ENCODE measurements at places on chromosomes 3 and 15.

- no peak for DNase-seq
Observed at GRCh38 chr3:32336113-32336498, 55.5 kb upstream of the CMTM7 start.

GRCh38 chr3:189368384-189368783 is 196.6 kb downstream of the TPRG1 start:
- no peak for DNase-seq

GRCh38 chr15:75577401-75578172 is 1.5 kb downstream of the PTPN9 start:
- DNase-seq, result no peak

GRCh38 chr3:10602271-10602670 is 96.9 kb upstream of the ATP2B2 start:
- no peak for DNase-seq

DNA sequence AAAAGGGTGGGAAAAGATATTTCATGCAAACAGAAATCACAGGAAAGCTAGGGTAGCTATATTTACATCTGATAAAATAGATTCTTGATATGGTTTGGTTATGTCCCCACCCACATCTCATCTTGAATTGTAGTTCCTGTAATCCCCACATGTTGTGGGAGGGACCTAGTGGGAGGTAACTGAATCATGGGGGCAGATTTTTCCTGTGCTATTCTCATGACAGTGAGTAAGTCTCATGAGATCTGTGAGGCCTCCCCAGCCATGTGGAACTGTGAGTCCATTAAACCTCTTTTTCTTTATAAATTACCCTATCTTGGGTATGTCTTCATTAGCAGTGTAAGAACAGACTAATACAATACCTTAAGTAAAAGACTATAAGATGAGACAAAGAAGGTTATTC is 558.1 kb downstream of the RSL24D1 start:
- DNase-seq, result no peak

- DNase-seq, result no peak
Observed at GRCh38 chr3:157063926-157064325, 96.0 kb downstream of the CCNL1 start.

GRCh38 chr15:26287381-26287780 is 424.3 kb upstream of the ATP10A start:
- DNase-seq, result no peak

DNA sequence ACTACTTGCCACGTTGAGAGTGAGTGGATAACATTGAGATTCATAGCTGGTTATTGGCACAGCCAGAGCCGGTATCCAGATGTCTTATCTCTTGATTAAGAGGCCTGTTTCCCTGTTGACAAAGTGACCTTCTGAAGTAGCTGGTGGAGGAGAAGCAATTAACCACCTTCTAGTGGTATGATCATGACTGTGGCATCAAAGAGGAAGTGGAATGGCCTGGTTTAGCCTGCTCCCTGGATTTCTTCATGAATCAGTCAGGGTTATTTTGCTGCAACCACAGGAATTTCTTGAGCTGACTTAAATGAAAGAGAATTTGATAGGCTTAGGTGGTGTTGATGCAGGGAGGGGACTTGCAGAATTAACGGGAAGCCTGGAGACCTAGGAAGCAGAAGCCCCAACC is 398.3 kb downstream of the MFSD1 start:
- DNase-seq, result no peak

DNA sequence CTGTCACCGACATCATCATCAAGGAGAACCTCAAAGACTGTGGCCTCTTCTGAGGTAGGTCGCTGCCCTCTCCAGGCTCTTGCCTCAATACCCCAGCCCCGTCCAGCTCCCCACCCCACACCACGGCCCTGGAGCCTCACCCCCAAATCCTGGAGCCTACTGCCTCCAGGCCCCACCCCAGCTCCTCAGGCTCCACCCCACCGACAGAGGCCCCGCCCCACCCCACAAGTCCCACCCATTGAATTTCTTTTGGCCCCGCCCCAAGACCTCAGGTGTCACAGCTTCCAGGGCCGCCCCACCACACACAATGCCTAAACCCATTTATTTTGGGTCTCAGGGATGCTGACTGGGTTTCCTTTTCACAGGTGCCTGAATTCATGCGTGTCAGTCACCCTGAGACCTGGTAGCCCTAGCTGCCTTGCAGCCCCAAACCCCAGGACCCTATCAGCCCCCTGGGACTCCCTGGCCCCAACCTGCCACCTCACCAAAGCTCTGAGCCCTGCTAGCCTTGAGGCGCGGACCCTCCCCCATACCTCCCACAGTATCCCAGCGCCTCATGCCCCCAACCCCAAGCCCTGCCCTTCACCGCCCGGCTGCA is 3.6 kb downstream of the GNAT1 start:
- peak; percentile 68 for DNase-seq

GRCh38 chr3:105493305-105493892 is 126.7 kb downstream of the ALCAM start:
- no peak for DNase-seq

GRCh38 chr3:77421916-77422315 is 382.0 kb downstream of the ROBO2 start:
- DNase-seq, result no peak

GRCh38 chr3:89533275-89533674 is 425.9 kb downstream of the EPHA3 start:
- DNase-seq, result no peak

GRCh38 chr15:77122576-77122975 is 51.7 kb upstream of the TSPAN3 start:
- DNase-seq, result no peak

DNA sequence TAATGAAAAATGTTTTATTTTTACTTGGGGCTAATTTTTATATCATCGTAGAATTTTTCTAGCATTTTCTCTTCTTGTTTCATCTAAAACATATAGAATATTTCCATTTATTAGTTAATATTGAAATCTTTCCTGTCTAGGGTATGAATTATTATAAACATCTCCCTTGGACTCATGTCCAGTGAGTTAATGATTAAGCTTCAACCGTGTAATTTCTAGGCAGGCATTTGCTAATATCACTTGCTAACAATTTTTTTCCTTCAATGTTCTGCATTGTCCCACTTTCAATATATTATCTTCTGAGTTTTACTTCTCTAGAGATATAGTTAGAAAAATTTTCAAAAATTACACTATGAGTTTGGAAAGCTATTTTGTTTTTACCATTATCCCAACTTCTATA is 1371.6 kb upstream of the EPHA6 start:
- no peak for DNase-seq

GRCh38 chr3:197674741-197675562 is 61.8 kb downstream of the RUBCN start:
- no peak for DNase-seq

- DNase-seq, result no peak
Observed at GRCh38 chr3:153621953-153622352, 459.9 kb downstream of the RAP2B start.

DNA sequence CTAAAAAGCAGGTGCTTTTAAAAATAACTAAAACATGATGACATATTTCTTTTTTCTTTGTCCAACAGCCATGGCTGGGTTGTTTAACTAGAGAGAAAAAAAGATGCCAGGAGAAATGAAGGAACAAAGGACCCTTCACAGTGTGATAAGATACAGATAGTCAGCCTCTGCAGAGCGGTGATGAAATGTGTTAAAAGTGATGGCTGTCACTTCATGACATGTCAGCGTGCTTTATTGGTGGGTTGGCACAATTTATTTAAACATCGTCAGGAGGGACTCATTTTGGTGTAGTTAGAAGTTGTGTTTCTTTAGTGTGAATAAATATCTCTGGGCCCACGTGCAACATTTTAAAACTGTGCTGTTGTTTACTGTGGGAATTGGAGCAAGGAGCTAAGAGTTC is 887.4 kb upstream of the CFAP20DC start:
- no peak for DNase-seq

GRCh38 chr3:31193871-31194270 is 299.4 kb upstream of the GADL1 start:
- DNase-seq, result no peak

DNA sequence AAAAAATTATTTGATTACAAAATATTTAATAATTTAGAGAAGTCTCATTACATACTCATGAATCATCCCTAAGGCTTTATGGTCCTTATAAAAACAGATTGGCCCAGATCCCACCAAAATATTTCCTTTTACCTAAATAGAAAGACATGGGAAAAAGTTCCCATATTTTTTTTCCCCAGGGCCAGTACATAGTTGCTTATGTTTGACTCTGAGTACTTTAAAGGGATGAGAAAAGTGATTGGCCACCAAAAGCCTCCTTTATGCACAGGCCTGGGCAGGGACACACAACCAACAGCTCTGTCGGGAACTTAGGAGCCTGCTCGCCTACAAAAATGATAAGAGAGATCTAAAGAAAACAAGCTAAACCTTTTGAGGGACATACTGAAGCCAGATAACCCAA is 22.3 kb downstream of the KCNAB1 start:
- DNase-seq, result no peak

- no peak for DNase-seq
Observed at GRCh38 chr15:92733090-92733933, 77.7 kb upstream of the FAM174B start.

GRCh38 chr3:81352867-81353266 is 408.6 kb downstream of the GBE1 start:
- DNase-seq, result no peak

GRCh38 chr3:169578381-169579024 is 85.0 kb downstream of the MECOM start:
- DNase-seq, result no peak

DNA sequence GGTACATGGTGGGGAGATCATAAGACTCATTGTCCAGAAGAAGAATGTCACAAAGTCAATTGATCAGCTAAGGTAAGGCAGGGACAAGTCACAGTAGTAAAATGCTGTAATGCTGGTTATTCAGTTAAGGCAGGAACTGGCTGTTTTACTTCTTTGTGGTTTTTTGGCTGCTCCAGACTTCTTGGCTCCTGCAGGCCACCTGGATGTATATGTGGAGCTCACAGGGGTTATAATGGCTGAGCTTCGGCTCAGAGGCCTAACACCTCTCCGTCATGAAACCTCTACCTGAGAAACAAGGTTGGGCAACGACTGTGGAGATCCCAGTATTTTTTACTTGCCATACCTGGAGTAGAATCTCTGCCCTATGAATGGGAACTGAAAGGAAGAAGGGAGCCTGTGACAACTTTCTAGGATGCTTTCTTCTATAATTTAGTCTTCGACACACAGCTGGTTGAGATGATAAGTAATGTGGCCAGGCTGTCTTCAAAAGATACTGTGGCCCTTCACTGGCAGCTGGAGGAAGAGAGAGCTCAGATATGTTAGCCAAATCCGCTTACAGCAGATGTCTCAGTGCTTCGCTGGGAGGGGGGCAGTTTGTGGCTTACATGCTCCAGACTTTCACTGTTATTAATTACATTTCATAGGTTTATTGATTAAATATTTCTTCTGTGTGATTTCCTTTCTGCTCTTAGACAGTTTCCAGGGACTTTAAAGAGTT is 887.8 kb downstream of the IGSF11 start:
- no peak for DNase-seq

DNA sequence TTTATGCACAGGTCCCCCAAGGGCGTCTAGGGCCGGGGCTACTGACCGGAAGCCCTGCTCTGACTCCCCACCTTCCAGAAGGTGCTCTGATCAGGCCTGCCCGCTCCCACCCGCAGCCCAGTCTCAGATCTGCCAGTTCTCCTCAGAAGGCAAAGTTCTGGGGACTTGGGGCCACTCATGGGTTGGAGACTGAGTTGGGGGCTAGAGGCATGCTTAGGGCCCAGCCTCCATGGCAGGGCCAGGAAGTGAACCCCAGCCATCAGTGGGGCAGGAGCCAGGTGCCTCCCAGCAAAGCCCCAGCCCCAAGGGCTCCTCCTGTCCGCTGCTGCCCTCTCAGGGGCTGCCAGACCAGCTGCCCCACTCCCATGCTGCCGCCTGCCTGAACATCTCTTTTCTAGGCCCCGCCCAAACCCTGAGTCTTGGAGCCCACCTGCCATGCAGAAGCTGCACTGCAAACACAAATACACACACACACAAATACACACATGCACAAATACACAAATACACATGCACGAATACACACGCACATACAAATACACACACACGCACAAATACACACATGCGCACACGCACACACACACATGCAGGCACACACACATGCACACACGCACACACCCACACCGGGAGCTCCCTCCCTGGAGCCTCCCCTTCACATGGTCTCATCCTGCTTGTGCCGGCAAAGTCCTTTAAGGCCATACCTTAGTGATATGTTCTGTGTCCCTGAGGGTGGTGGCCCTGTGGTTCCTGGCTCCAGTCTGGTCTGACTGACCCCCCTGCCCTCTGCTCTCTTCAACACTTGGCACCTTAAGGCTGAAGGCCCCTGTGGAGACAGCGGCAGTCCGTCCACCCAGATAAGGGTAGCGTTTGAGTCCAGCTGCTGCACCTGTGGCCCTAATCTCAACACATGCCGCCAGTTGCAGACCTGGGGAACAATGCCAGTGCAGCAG is 59.2 kb upstream of the KLF13 start:
- DNase-seq, result peak; percentile 44

GRCh38 chr3:176870451-176870850 is 326.8 kb downstream of the TBL1XR1 start:
- no peak for DNase-seq

Measured in activated CD8-positive, alpha-beta memory T cell treated with anti-CD3 and anti-CD28 coated beads, Interleukin-2, amount 50 U/mL, for 48 hours (primary cell).